ENCODE measurements at places on chromosomes 2 and 18.

- DNase-seq = no peak
Observed at GRCh38 chr18:54958704-54959625, at the start of gene CCDC68. Gene CCDC68, minus strand, starts transcription at chr18:54959461. Its CDS starts 16,670 bp downstream, at chr18:54942791.

DNA sequence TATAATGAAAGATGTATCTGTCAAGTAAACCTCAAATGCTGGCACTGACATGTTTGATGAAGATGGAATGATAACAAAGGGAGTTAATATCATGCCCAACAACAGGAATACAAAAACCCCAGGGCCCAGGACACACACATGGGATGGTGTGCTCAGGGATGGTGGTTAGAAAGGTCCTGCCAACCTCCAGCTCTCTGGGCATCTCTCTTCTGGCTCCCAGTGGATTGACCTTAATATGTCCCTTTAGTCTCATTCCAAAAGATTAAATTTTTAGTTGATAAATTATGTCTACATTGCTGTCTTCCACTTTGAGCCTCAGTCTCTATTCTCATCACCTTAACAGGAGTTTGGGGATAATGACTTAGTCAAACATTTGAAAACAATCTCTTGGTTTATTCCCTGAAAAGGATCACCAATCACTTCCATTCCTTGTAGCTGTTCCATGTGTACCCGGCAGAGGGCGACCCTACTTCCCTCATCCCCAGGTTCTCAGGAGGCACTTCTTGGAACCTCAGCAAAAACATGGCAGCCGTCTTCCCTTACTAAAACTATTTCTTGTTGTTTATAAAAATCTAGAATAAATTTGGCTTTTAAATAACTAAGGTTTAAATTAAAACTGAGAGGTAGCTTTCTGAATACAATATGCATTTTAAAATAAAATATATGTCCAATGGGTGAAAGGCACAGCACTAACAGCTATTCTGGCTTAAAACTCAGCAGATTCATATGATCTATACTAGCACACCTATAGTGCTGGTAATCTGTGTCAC is 29.6 kb downstream of the MCEE start:
- peak; percentile 8 for DNase-seq

DNA sequence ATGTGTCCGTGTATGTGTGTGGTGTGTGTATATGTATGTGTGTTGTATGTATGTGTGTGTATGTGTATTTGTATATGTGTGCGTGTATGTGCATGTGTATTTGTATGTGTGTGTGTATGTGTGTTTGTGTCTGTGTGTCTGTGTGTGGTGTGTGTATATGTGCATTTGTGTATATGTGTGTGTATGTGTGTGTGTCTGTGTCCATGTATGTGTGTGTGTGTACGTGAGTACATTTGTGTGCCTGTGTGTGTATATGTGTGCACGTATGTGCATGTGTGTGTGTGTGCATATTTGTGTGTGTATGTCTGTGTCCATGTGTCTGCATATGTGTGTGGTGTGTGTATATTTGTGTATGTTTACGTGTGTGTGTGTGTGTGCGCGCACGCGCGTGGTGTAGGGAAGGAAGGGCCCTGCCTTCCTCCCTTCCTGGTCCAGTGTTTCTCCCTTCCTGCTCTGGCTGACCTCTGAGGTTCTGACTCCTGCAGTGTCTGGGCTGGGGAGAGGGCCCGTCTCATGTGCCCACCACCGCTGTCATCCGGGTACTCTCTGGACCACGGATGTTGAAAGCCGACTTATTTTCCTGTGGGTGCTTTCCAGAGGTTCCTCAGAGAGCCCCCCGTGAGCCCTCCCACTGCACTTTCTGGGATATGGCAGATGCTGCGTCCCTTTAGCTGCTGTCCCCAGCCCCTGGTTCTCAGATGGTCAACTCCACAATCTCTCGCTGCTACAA is 209.5 kb downstream of the DYSF start:
- no peak for DNase-seq

DNA sequence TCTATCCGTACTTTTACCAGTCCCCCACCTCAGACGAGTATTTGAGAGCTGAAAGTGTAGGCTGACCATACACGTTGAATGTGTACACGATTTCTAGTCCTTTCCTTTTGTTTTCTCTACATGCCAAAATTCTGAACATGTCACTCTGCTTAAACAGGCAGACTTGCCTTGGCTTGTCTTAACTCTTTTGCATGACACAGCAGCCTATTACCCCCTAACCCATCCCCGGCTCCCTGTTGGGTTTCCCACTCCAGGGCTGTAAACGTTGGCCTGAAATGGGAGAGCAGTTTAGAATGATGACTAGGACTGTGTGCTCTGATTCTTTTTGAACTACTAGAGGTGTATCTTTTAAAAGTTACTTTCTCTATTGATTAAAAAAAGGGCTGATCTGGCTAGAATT is 19.1 kb downstream of the MTCL1 start:
- no peak for DNase-seq

- no peak for DNase-seq
Observed at GRCh38 chr18:78213361-78213994, 766.1 kb upstream of the SALL3 start.

- DNase-seq = no peak
Observed at GRCh38 chr18:23585007-23585871, 1.1 kb downstream of the NPC1 start.

GRCh38 chr2:113167115-113167932 is 6.4 kb upstream of the PSD4 start:
- no peak for DNase-seq

DNA sequence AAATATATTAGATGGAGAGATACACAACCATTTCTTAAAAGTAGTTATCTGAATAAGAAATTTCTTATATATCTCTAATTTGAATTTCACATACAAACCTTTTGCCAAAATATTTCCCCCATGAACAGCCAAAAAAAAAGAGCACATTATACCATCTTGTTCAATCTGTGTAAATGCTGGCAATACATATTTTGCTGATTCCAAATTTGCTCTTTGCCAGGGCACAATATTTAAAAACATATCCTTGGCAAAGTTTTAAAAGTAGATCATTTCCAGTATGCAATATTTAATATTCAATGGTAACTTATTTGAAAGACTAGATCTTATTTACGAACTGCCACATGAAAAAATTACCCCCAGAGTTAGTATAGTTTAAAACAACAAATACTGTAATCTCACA is 204.2 kb downstream of the CBLN2 start:
- no peak for DNase-seq

DNA sequence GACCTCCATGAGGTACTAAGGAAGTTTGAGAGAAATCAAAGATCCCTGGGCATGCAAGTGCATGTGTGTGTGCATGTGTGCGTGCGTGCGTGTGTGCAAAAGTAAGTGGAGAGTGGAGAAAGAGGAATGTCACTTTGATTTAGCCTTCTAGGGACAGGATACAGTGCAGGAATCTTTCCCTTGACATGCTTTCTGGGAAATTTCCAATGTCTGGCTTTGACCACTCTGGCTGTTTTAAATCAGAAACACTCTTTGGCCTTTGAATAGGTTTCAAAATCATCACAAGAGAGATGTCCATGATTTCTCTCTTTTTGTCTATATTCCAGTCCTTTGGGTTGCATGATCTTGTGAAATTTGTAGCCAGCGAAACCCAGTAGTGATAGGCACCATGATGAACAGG is 162.0 kb downstream of the ALK start:
- DNase-seq = no peak

- DNase-seq = no peak
Observed at GRCh38 chr2:1675633-1676032, 68.7 kb downstream of the PXDN start.

- no peak for DNase-seq
Observed at GRCh38 chr18:11071300-11071699, 78.1 kb downstream of the PIEZO2 start.

DNA sequence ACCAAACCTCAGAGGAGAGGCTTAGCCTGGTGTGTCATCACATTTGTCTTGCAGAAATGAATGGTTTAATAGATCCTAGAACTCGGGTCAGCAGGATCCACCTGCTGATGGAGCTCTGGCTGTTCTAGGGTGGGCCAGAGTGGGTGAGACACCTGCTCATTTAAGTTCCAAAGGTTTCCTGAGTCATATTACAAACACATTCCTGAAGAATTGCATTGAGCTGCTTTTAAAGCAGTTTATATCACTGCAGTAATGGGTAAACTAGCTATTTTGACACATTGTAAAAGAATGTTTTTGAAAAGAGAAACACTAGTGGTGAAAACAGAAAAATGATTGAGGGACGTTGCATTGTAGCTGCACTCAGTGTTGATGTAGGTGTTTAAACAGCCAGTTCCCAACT is 175.3 kb upstream of the TCF4 start:
- no peak for DNase-seq

DNA sequence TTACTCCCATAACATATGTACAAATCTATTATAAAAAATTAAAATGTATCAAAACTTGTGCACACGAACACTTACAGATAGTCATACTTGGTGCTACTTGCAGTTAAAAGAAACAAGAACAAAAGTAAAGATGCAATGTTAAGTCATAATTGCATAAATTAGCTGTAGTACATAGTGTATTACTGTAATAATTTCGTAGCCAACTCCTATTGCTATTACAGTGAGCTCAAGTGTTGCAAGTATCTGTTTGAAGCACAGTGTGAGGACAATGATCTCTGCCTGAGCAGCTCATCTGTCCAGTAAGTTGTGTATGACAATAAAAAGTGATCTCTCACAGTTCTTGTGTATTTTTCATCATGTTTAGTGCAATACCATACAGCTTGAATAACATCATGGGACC is 7.5 kb upstream of the SERPINB13 start:
- no peak for DNase-seq

DNA sequence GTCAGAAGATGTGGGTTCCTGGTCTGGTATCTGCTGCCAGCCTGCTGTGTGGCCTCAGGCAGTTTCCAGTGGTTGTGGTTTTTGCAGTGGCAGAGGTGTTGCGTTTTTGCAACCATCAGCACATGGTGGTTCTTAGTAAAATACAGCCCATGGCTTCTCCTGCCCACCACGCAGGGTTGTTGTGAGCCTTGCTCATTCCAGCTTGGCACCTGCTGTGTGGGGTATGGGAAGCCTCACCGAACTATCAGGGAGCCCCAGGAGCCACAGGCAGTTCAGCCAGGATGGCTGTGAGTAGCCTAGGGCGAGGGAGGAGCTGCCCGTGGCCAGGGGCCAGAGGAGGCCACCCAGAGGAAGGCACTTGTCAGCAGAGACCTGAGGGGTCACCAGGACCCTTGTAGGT is 9.8 kb downstream of the ARID5A start:
- DNase-seq = no peak

DNA sequence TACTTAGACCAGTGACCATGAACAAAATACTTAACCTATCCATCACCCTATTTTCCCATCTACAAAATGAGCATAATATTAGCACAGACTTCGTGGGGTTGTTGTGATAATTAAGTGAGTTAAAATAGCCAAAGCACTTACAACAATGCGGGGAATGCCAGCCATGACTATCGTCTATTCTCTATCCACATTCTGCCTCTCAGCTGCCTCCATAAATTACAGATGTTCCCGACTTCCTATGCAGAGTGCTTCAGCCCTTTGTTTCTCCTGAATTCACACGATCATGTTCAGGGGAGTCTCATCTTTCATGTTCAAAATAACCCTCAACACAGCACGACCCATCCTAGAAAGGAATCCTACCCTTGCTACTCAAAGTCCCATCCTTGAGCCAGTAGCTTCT is 211.6 kb downstream of the EN1 start:
- no peak for DNase-seq

GRCh38 chr18:63505566-63506335 is 29.0 kb downstream of the SERPINB5 start:
- DNase-seq = no peak

- no peak for DNase-seq
Observed at GRCh38 chr2:44126106-44126797, 42.4 kb upstream of the PPM1B start.

- no peak for DNase-seq
Observed at GRCh38 chr2:227817850-227818674, 4.4 kb downstream of the CCL20 start.

- no peak for DNase-seq
Observed at GRCh38 chr2:38722271-38723061, 28.7 kb downstream of the SRSF7 start.

DNA sequence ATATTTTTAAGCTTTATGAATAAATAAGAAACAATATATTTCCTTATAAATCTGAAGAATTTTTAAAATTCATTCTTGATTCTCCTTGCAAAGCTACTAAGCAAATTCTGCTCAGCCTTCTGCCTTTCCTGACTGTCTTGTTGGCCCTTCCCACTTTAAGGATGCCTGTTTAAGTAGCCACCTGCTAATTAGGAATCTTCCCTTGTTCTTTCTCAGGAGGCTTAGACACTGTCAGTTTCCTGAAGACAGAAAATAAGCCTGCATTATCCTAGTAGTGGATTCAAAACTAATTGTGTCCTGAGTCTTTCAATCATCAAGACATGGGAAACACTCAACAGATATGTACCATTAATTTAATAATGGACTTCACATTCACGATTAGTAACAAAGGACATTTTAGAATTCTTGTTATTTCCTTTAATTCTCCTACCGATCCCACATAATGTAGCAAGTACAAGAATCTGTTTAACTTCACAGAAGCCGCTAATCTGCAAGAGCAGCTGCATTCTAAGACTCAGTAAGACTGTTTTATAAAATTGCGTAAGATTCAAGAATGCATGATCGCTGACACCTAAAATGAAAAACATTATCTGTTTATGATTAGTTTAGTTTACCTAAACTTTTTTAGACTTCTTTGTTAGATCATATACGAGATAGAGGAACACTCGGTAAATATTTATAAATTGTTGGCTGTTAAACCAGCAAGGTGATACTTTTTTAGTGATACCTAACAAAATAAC is 445.4 kb upstream of the DSEL start:
- DNase-seq = no peak

DNA sequence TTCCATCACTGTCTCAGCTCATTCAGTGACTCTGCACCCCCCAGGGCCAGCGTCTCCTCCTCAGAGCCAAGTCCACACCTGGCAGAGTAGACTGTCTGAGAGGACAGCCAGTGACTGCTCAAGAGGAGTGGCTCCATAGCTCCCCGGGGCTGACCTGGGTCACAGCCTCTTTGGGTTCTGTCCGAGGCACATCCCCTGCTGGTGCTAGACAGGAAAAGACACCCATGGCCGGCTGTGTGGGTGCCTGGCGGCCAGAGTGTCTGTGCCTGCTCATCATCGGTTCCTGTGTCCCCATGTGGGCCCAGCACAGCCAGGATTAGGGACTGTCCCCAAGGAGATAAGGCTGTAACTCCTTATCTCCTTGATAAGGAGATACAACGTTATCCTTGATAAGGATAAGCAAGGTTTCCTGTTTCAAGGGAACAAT is 3.5 kb upstream of the CROCC2 start:
- DNase-seq = no peak

- DNase-seq = no peak
Observed at GRCh38 chr2:42602218-42602875, 33.9 kb downstream of the MTA3 start.

DNA sequence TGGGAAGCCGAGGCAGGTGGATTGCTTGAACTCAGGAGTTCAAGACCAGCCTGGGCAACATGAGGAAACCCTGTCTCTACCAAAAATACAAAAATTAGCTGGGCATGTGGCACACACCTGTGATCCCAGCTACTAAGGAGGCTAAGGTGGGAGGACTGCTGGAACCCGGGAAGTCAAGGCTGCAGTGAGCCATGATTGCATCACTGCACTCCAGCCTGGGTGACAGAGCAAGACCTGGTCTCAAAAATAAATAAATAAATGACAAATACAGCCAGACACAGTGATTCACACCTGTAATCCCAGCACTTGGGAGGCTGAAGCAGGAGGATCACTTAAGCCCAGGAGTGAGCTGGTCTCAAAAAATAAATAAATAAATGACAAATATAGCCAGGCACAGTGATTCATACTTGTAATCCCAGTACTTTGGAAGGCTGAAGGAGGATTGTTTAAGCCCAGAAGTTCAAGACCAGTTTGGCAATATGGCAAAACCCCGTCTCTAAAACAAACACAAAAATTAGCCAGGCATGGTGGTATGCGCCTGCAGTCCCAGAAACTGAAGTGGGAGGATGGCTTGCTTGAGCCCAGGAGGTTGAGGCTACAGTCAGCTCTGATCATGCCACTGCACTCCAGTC is 6.2 kb downstream of the KANSL3 start:
- DNase-seq = no peak
